Stimulated activated CD4-positive, alpha-beta T cell treated with anti-CD3 and anti-CD28 coated beads, Interleukin-2, amount 100 ng/mL, for 24 hours (primary cell): ENCODE measurements at places on chromosomes 11 and 22.

DNA sequence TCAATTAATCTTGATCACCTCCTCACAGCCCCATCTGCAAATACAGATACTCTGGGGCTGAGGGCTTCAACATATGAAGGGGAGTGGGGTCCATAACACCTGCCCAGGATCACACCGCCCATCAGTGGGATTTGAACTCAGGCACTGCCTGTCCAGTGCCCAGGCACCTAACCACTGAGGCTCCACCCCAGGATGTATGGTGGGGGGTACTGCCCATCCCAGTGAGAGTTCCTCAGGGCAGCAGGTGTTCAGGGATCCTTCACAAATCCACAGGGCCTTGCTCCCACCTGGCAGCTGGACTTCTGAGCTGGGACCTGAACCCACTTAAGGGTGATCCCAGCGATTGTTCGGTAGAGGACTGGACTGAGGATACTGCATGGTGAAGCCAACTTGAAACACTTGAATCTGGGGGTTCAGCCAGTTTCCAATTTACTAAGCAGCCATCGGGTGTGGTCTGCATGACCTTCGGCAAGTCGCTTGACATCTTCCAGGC, 33.3 kb downstream of the PRDM11 start:
- DNase-seq: no peak

DNA sequence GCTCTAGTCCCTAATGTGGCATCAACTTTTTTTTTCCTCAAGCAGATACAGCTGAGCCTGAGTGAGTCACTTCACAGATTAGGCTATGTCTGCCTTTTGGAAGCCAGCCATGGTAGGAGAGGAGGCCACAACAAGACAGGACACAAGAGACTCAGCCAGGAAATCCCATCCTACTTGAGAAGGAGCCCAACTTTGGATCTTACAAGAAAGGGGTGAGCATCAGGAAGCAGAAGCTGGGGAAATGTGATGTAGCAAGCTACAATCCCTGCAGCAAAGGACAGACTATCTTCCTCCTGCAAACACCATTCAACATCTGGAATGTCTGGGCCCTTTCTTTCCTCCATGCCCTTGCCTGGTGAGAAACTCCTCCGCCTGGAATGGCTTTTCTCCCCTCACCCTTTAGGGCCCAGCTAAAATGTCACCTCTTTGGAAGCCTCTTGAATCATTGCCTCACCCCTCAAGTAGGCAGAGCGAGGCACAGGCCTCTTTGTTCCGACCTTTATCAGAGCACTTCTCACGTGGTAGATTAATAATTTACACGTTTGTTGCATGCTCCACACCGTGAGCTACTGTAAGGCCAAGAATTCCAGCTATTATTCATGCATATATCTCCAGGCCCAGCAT, 156.4 kb upstream of the PITPNB start:
- no peak for DNase-seq

- no peak for DNase-seq
Measured at GRCh38 chr22:43731988-43732387, 80.1 kb downstream of the EFCAB6 start.

- no peak for DNase-seq
Measured at GRCh38 chr11:73549376-73549775, 48.5 kb downstream of the FAM168A start.

DNA sequence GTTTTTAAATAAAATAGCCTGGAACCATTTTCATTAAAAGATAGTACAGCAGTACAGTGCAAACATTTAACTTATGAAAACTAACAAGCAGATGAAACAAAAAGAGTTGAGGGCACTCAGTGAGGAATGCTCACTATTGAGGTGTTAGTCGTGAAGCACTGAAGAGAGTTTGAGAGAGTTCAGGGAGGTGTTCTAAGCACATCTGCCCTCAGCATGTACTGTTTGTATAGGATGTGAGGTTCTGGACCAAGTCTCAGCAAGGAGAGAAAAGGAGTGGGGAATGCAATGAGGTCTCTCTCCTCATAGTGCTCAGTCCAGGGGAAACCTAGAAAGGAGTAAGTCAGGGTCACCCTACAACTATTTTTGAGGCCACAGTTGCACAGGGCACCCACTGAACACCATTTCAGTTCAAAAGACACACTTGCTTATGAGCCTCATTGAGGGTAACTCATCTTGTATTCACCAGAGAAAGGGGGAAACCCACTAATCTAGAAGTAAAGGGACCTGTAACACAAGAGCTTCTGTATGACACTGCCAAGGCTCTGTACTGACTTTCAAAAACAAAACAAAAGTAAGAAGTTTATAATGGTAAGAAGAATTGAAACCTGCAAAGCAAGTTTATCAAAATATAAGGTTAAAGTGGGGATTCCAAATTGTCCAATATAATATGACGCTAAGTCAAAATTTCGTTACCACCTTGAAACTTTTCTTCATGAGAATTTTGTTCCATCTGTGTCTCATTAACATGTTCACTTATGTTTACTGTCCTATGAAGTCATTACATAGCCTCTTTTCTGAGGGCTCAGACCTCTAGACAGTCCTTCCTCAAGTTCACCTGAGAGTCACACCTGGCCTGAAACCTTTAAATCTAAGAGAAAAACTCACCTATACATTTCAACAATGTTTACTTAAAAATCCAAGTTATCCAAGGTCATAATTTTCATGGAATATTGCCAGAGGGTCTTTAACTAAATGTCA, 275.3 kb downstream of the ETS1 start:
- DNase-seq: no peak

- no peak for DNase-seq
Measured at GRCh38 chr22:43502306-43502874, 90.6 kb downstream of the MPPED1 start.

DNA sequence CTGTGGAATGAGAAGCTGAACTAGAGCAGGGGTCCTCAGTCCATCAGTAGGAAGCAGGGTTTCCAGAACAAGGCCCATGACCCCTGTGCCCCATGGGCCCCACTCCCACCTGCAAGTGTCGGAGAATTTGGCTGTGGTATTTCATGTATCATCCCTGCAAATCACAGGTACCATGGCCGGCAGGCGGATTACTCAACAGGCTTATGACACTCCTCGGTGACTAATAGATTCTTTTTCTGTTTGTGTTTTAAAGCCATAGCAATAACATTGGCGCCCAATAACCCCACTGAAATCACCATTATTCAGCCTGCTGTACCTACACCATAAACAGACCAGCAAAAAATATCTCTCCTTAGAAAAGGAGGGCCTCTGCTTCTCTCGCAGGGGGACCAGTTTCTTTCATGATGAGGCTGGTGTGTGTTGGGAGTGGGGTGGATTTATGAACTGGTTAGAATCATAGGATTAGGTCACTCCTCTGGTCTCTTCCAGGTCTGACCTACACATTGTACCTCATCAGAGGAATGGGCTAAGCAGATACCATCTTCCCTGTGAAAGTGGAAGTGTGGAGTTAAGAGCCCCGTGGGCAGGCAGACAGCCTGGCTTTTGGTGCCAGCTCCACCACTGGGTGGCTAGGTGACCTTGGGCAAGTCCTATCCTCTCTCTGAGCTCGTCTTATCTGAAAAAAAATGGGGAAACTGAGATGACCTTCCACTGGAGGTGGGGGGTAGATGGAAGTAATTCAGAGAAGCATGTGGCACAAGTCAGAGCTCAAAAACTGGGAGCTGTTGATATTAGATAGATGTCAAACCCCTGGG, 60.2 kb upstream of the WNT11 start:
- DNase-seq: no peak

GRCh38 chr11:105937331-105937730, 84.7 kb downstream of the MSANTD4 start:
- DNase-seq: no peak

DNA sequence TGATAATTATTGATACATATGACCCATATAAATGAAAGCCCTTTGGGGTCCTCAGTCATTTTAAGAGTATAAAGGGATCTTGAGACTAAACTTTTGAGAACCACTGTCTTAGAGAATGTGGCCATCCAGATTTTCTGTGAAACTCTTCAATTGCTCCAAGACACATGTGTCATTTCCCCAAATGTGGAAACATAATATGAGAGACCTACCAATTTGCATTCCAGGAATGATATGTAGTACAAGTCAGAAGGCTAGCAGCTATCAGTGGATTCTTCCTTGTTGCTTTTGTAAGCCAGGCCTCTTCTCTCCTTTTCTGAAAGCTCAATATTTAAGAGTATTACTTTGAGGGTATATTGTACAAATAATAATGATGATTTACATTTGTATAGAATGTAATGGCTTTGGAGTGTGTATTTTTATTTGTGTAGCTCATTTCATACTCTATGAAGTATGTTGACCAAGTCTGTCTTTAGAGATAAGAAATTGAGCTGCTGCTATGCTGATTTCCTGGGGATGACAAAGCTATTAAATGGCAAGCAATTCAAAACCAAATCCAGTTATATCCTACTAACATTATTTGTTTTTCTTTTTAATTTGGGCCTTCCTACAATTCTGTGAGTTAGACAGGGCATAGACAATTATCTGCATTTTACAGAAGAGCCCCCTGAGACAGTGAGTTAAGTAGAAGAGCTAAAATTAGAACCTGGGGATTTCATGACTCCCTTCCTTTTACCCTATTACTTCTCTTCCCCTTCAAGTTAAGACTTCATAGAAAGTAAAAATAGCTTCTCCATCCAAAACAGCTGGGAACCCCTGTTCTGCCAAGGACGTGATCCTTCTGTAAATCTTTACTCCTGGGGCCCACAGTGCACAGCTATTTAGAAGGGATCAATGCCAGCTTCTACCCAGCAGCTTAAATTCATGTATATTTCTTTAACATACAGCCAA, 131.9 kb downstream of the WNT11 start:
- DNase-seq: no peak

DNA sequence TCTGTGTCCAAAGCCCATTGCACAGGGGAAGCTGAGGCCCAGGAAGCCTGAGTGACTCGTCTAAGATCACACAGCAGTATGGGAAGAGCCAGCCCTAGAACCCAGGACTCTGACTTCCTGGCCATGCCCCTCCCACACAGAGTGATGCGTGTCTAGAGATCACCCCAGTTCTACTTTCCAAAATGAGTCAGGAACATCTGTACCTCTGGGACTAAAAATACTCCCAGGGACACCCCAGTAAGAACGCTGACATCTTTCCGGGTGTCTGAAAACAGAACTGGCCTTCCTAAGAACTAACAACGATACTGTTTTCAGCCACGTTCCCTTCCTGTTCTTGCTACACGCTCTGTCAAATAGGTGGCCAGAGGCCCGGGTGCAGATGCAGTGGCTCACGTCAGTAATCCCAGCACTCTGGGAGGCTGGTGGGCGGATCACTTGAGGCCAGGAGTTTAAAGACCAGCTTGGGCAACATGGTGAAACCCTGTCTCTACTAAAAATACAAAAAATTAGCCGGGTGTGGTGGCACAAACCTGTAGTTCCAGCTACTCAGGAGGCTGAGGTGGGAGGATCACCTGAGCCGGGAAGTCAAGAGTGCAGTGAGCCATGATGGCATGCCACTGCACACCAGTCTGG, 21.7 kb upstream of the PDGFB start:
- DNase-seq: no peak

- DNase-seq: no peak
Measured at GRCh38 chr11:82080160-82080559, 653.5 kb downstream of the FAM181B start.

- DNase-seq: no peak
Measured at GRCh38 chr11:75792997-75793800, 21.8 kb upstream of the UVRAG start.

- no peak for DNase-seq
Measured at GRCh38 chr11:35267504-35267903, 128.5 kb downstream of the CD44 start.

DNA sequence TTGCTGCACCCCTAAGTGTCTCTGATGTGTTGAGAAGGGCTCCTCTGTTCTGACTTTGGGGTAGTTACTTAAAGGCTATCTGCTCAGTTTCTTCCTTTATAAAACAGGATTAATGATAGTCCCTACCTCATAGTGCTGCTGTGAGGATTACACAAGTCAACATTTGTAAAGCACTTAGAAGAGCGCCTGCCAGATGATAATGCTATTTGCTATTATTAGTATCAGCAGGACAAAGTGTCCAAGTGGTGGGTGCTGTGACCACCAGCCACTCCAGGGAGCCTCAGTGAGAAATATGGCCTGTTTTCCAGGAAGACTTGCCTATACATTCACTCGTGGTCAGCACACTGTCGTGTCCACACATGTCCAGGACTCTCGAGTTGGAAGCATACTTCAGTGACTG, 16.2 kb downstream of the POU2F3 start:
- DNase-seq: no peak

DNA sequence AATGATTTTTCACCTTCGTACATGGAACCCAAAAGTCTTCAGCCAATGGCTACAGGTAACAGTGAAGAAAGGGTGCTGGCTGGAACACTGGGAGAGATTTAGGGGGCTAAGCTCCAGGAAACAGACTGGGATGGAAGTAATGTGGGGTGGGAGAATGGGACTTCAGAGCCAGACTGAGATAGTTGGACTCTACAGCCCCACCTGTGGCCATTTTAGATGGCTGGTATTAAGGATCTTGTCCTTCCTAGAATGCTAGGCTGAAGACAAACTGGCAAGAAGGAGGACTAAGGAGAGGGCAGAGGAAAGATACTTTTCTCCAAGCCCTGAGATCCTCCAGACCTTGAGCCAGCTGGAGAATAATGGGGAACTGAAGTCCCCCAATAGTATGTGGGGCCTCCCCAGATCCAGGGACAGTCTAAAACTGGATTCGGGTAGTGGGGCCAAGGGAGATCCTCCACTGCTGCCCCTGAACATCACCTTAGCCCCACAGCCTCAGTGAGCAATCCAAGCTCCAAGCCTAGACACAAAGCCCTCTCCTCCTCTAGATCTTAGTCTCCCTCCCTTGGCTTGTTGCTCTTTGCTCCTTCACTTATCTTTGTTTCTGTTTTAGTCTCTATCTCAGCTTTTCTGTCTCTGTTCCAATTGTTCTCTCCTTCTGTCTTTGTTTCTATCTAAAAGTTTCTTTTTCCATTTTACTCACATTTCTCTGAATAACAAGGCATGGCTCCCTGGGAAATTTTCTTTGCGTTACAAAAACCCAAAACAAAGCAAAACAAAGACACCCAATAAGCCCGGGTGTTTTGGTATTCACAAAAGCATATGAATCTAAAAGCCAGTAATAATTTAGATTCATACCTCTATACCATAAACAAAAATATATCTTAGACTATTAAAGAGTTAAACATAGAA, 16.2 kb upstream of the RRAS2 start:
- DNase-seq: no peak

- DNase-seq: no peak
Measured at GRCh38 chr11:33490842-33491370, 209.7 kb downstream of the C11orf91 start.
